CD8-positive, alpha-beta memory T cell (primary cell): ENCODE measurements at places on chromosomes 3 and 15.

- DNase-seq, result no peak
Measured at GRCh38 chr3:5317557-5317956, 130.1 kb downstream of the EDEM1 start.

GRCh38 chr3:20809356-20809755 lies 623.4 kb upstream of the SGO1 start:
- DNase-seq, result no peak

DNA sequence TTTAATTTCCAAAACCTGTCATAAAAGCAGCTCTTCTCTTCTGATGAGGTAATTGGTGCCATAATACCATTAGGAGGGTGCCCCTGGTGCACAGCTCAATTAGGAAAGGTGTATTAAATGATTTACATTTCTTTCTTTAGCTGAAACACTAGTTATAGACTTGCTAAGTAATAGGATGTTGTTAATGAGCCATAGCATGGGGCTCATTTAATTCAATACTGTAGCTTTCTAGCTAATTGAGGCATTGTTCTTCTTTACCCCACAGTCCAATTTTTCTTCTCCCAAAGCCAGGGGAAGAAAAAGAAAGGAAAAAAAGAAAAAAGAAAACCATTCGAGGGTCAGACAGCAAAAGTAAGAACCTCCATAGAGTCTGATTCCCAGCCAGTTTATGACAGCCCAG lies 164.0 kb upstream of the HES1 start:
- DNase-seq, result no peak

GRCh38 chr3:10472877-10473440 lies 32.4 kb downstream of the ATP2B2 start:
- no peak for DNase-seq

GRCh38 chr3:97817965-97818364 lies 3.8 kb upstream of the CRYBG3 start:
- DNase-seq, result no peak

DNA sequence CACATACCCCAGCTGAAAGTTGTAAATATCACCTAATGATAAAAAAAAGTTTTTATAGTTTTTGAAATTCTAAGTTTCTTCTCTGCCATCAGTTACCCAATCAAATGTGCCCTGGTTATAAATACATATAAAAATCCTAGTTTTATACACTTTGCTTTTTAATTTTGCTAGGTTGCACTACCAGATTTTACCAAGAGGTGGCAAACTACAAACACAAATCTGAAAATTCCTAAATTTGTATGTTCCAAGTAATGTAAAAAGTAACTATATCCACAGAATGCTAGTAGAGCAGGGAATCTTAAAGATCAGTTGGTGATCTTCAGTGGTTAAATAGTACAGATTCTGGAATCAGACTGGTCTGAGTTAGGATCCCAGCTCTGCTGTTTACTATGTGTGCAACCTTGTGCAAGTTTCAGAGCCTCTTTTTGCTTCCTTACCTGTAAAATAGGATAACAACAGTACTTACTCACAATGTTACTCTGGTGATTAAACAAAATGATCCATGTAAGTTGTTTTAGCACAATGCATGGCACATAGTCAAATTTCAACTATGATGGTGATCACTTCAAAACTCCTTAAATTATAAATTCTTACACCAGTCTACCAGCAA lies 11.0 kb downstream of the TRPM7 start:
- DNase-seq, result peak; percentile 24

GRCh38 chr3:50162034-50162883 lies 7.1 kb downstream of the SEMA3F start:
- no peak for DNase-seq

- DNase-seq, result no peak
Measured at GRCh38 chr3:159632128-159632527, 356.5 kb upstream of the IL12A start.

GRCh38 chr15:59885832-59886231 lies 118.3 kb upstream of the FOXB1 start:
- DNase-seq, result no peak

DNA sequence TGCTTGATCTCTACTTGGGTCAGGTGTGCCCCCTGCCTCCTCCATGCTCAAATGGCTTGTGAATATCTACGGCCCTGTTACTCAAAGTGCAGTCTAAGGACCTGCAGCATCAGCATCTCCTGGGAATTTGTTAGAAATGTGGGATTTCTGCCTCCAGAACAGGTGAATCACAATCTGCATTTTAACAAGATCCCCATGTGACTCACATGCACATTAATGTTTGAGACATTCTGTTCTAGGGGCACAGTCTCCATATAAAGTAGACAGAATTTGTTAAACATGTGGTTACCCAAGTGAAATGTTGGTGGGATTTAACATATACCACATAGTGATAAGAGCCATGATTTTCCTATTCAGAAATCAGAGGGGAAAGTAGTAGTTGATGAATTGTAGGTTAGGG lies 256.2 kb downstream of the NR1D2 start:
- DNase-seq, result no peak

GRCh38 chr15:82146990-82147461 lies 101.2 kb upstream of the MEX3B start:
- no peak for DNase-seq

- no peak for DNase-seq
Measured at GRCh38 chr3:183193762-183194689, 31.5 kb upstream of the LAMP3 start.

DNA sequence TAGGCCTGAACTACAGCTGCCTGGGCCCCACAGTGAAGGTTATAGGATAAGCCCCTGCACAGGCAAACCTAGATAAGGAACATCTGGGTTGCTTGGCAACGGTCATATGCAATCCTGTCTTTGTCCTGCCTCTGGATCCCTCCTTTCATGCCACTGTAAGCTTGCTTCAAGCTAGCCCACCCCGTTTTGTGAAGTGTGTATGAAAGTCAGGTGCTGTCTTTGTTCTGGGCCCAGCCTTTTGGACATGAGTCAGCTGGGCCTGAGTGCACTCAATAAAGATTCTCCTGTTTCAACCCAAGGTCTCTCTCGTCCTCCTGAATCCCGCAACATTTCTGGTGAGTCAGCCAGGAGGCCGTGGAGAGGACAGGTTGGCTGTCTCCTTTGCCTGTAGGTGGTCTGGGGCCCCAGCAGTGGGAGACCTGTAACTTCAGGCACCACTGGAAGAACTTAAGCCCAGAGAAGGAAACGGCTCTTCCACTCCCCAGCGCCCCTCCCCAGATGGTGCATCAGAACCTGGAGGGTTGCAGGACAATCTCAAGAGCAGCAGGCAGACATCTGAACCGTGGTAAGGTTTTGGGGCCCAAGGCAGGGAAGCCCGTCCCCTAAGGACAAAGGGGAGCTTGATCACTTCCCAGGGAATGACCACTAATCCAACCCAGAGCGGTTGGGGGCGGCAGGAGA lies 8.3 kb upstream of the SLC9C1 start:
- DNase-seq, result no peak
